ENCODE measurements at places on chromosomes 2 and 18.
A peak's percentile ranks its signal among the peaks of the same experiment; 100 is the strongest.

DNA sequence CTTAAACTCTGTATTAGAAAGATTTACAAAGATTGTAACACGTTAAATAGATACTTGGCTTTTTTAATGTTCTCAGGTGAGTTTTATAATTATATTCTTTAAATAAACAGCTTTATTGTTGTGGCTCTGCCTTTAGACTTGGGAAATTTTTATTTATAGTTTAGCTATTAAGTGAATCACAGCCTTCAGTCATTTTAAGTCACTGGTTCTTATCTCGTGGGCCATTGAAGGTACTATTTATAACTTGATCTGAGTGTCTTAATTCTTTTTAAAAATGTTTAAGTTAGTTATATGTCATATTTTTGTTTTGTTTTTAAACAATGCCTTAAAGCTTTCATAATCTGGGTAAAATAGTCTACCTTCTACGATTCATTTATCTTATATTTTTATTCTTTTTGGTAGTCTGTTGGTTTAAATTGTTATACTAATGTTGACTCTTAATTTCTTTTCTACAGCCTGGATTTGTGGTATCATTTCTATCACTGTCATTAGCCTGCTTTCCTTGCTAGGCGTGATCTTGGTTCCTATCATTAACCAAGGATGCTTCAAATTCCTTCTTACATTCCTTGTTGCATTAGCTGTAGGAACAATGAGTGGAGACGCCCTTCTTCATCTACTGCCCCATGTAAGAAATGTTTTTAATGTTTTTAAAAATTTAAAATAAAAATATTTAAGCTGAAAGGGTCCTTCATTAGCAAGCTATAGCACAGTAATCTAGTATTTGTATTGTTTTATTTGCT lies 49.3 kb downstream of the SLC39A10 start:
- DNase-seq, result no peak

DNA sequence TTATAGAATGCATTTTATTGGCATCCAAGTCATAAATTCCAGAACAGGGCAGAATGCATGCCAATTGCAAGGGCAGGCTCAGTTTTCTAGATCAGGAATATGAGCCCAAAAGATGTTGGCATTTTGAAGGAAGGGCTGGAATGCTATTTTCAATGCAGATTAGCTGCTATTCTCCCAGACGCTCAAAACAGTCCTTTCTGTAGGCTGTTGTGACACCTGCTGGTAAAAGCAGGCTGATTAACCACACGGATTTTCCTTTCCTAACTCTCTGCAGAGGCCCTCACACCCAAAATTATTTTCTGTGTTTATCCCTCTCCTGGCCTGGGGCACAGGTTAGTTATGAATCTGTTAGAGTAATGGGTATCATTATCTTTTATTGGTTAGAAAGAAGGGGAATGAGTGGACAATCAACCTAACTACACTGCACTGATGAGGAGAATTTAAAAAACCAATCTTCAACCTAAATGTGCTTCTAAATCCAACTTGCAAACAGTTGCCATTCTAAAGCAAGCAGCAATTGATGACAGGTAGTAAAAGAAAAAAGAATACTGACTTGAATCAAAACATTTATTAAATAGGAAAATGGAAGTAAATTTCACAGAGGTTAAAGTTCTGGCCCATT lies 94.0 kb downstream of the PLA2R1 start:
- DNase-seq, result peak; percentile 65

DNA sequence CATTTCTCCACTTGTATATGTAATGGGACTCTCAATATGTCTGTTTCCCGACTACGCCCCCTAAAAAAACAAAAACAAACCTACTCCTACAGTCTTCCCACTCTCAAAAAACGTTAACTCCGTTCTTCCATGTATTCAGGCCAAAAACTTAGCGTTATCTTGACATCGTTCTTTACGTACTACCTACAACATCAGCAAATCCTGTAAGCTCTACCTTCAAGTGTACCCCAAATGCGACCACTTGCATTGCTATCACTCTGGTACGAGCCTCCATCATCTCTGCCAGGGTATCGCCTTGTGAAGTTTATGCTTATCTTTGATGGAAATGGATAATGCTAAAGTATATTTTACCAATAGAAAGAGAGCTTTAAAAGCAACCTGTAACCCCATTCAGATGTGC lies 479 bp downstream of the GPATCH11 start:
- DNase-seq, result no peak

GRCh38 chr18:28136071-28136470 lies 40.9 kb downstream of the CDH2 start:
- DNase-seq, result no peak

- no peak for DNase-seq
Measured at GRCh38 chr2:168594778-168595177, 138.7 kb downstream of the CERS6 start.

DNA sequence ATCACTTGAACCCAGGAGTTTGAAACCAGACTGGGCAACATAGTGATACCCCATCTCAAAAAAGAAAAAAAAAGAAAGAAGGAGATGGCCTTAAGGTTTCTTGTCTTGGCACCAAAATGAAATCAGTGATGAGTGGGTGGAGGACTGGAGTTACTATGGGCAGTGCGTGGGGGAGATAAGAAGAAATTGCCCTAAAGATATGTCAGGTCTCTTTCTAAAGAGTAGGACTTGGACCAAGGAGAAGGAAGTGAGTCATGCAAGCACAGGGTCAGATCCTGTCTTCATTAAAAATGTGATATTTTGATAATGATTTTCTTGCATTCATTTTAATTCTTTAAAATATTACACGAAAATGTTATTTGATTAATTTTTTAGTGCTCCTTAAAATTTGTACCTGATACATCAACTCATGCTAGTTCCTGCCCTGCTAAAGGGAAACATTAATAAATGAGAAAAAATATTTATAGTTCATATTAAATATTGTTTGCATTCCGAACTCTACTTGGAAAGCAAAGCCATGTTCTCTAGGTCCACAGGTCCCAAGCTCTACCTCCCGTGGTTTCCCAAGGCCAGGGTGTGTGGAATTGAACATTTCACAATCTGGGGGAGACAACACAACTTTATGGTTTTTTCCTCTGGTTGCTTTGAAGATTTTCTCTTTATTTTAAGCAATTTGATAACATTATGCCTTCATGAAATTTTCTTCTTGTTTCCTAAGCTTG lies 62.6 kb upstream of the CTLA4 start:
- no peak for DNase-seq

DNA sequence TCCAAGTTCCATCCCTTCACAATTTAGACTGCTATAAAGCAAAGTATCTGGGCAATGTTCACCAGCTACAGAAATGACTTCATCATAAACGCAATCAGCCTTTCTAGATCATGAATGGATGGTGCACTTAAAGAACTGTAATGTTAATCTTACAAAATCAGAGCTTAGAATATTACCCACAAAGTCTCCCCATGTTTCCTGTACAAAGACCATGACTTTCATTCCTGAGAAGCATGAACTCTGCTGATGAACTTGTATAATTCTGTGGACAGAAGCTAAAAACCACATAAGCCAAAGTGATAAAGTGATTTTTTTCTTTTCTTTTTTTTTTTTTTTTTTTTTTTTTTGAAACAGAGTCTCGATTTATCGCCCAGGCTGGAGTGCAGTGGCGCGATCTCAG lies 53.3 kb downstream of the C1D start:
- DNase-seq, result no peak

DNA sequence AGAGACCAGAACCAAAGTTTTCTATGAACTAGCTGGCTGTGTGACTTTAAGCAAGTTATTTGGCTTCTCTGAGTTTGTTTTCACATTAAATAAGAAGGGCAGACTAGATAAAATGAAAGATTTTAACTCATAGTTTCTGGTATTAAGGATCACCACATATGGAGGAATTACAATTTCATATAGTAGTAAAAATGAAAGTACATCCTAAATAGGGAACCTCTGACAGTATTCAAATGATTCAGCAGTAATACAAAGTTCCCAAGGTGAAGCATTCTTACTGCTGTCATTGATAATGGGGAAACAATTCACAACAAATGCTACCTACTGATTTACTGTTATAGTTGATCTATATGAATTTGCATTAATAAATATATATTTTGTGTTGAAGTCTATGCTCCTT lies 170.3 kb upstream of the VRK2 start:
- no peak for DNase-seq

DNA sequence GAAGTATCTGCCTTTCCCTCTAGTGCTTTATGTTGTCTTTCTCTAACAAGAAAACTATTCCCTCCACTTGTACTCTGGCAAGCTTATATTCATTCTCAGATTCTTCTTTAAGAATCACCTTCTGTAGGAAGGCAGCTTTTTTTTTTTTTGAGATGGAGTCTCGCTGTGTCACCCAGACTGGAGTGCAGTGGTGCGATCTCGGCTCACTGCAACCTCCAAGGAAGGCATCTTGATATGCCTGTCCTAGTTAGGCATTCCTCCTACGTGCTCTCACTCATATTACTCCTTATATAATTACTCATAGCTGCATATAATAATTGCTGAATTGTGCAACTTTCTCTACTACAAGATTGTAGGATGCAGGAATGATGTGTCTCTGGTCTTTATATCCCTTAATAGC lies 15.8 kb downstream of the NDUFS1 start:
- DNase-seq, result no peak

- peak; percentile 42 for DNase-seq
Measured at GRCh38 chr2:201795607-201796477, 10.5 kb upstream of the CDK15 start.

DNA sequence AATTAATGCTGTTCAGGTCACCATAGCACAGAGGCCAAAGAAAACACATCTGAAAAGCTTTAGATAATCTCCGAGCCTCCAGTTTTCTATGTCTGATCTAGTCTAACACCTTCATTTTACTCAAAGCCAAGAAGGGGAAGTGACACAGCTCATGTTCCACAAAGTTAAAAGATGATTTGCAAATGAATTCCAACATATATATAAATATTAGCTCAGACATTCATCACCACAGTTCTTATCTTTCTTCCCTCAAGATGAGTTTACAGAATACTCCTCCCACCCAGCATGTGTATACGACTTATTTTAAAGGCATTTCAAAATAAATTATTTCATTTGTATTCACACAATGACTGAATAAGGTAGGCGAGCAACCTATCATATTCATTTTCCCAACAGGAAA lies 82.4 kb downstream of the AAK1 start:
- no peak for DNase-seq

- DNase-seq, result no peak
Measured at GRCh38 chr2:219912491-219912921, 285.1 kb downstream of the SLC4A3 start.

DNA sequence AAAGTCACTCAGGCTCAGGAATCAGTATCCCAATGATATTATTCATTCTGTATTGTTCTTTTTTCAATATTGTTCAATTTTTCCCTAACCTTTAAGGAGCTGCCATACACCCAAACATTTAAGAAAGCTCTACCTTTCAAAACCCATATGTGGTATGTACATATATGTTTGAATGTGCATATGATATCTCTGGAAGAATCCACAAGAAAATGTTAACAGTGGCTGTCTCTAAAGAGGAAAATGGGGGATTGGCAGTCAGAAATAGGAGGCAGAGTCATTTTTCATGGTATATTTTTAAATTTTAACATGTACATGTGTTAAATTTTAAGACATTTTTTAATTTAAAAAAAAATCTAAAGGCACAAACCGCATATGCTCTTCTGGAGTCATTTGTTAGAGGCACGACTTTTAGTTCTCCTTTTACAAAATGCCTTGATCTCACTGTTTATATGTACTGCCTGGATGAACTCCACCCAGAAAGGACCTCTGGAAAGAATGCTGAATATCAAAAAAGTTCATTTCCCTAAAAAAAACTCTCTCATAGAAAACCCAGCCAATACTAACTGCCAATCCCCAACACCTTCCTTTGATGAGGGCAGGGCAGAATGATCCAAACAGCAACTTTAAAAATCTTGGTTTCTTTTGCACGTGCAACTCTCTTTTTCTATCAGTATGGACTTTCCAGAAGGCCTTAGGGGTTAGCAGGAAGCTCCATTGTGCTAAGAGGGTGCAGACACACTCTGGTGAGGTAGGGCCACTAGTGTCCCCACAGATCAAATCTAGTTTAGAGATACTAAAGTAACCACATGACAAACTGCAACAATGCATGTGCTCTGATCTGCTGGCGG lies 23.6 kb downstream of the KCTD1 start:
- no peak for DNase-seq

- peak; percentile 44 for DNase-seq
Measured at GRCh38 chr18:76565238-76566173, 70.5 kb upstream of the ZNF516 start.

DNA sequence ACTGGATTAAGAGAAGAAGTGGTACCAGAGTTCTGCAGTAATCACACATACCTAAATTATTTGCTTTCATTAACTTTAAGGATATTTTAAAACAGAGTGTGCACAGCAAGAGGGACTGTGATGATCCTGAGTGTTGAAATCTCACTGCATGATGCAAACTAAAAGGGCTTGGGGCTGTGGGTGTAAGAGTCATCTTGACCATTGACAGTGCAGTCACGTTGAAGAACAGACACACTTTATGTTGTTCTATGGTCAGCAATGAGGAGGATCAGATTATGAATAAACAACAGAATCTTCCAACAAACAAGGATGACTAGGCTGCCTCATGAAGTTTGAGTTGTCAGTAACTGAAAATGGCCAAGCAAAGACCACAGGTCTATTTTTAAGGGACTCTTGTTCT lies 87.2 kb upstream of the GALNT5 start:
- no peak for DNase-seq

DNA sequence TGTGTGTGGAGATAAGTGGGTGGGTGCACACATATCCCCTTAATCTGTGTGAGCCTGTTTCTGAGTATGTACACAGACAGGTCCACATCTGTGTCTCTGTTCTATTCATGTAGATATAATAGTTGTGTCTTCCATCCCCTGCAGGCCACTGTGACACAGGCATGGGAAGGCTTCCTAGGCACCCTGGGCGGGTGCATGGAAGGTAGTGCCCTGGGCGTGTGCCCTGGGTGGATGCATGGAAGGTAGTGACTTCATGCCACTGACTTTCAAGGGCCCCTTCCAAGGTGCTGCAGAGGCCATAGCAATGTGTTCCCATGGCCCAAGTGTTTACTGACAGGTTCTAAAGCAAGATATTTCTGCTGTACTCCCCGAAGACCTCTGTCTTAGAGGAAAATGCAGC lies 462.5 kb upstream of the HS6ST1 start:
- DNase-seq, result no peak

DNA sequence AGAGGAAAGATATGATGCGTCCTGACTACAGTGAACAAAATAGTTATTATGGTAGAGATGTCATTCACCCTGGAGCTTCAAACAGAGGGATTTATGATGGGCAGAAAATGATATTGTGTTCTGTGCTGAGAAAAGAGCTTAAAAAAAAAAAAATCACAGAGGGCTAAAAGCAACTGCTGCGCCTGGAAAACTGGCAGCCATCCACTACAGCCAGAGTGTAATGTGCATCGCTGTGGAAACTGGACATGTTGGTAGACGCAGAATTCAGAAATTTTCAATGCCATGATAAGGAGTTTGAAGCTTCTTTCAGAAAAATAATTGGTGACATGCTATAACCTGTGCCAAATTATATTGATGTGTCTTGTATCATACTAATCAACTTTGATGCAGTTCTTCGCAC lies 122.9 kb upstream of the SOX11 start:
- no peak for DNase-seq

DNA sequence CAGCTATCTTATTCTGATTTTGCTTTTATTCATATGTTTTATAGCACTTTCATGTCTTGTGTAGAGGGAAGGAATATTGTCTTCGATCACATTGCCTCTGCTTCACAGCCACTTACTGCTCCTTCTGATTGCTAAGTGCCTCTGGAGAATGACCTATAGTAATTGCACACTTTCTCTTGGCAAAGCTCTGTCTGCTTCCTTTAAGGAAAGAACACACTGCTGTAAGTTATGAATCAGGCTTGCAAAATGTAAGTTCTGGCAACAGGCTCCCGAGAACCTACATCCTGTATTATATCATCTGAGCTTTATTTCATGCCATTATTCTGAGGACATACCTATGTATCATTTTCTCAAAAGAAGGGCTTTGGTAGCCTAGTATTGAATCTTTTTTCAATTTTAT lies 170.7 kb downstream of the ZNF804A start:
- no peak for DNase-seq
